HCEC 1CT (cell line): ENCODE measurements at places on chromosomes 13 and 19.
A peak's percentile ranks its signal among the peaks of the same experiment; 100 is the strongest.

DNA sequence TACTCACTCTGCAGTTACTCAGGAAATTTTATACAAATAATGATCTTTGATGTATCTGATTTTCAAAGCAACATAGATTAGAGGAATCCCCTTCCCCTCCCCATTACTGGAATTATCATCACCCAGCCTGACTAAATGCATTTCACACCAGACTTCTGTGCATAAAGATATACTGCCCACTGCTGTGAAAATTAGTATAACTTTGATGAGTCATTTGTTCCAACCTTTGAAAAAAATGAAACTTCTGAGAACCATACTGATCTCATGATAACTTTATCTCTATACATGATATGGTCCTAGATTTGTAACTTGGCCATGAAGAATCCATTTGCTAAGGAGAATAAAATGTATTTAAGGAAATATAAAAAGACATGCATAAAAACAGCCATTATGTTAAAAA, 63.9 kb downstream of the GPC6 start:
- peak; percentile 50 for DNase-seq

DNA sequence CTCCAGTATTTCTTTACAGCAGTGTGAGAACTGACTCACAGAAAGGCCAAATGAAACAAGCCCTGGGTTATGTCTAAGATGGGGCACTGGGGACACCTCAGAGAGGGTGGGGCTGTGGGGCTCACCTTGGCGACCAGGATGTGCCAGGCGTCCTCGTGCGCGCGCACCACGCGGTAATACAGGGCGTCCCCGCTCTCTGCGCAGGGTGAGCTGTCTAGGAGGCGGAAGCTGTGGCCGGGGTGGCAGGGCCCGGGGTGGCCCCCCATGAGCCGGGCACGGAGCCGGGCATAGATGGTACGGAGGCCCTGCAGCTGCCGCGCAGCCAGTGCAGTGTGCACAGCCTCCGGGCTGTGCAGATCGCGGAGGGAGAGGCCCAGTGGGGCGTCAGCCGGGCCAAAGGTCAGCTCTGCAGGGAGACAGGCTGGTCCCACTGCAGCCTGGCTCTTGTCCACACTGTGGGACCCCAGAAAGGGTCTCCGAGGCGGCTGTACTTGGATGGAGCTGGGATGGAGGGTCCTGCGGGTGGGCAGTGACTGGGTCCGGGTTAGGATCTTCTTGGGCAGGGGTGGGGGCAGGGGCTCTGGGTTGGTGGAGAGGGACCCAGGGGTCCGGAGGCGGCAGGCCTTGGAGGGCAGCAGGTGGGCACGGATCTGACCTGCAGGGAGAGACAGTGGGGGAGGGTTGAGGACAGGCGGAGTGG, 3.4 kb downstream of the PEAK3 start:
- DNase-seq = no peak

- no peak for DNase-seq
Observed at GRCh38 chr13:97752961-97753668, 200.4 kb upstream of the IPO5 start.

DNA sequence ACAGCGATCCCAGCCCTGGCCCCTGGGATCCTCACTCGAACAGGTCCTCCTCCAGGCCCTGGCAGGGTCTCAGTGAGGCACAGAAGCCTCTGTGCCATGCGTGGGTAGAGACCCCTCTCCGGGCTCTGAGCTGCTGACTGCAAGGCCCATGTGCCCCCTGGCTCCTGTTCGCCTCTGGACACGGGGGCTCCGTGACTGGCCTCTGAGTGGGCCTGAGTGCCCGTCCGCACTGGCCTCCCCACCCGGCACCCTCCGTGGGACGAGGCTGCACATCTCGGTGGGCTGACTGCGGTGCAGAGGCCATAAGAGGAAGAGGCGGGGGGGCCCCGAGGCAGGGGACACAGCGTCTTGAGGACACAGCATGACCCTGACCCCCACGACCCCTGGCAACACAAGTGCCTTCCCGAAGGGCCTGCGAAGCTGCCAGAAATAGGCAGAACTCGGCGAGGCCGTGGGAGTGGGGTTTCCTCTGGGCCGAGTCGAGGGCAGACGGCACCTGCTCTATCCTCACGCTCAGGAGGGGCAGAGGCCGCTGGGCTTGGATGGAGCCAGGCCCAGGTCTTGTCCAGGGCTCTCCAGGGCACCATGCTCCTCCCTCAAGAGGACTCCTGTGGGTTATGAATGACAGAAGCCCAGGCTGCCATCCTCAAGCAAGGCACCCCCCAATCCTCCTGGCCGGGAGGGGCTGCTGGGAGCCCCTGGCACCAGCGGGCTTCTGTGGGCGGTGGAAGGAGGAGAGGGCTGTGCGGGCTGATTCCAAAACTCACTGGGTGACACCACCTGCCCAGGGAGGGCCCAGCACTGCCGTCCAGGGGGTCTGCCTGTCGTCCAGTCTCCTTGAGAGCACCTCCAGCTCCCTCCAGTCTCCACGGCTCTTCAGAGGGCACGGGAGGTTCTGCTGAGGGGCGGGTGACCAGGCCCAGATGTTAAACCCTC, 52.6 kb downstream of the RASA3 start:
- DNase-seq = no peak

GRCh38 chr19:14425696-14426138, 6.6 kb upstream of the DDX39A start:
- DNase-seq = no peak

GRCh38 chr13:29160862-29161261, 340.7 kb downstream of the MTUS2 start:
- no peak for DNase-seq

- no peak for DNase-seq
Observed at GRCh38 chr13:110841846-110842245, 73.0 kb downstream of the ANKRD10 start.

- no peak for DNase-seq
Observed at GRCh38 chr13:102708211-102708610, 13.4 kb upstream of the METTL21C start.

DNA sequence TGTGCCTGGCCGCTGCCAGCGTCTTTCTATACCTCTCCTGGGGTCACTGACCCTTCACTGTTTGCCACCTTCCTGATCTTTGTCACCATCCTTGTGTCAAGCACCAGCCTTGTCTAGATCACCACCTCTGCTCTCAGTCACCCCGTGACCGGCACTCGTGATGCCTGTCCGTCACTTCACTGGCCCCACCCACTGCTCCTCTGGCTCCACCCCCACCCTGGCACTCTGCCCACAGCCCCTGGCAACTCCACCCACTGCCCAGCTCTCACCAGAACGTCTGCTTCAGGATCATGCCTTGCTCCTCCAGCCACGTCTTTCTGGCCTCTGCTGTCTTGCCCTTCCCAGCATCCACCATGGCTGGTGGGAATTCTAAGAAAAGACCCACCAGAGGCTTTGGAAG, 24.8 kb upstream of the PLA2G4C start:
- DNase-seq = no peak

- no peak for DNase-seq
Observed at GRCh38 chr19:13881692-13882418, 4.9 kb downstream of the NANOS3 start.

DNA sequence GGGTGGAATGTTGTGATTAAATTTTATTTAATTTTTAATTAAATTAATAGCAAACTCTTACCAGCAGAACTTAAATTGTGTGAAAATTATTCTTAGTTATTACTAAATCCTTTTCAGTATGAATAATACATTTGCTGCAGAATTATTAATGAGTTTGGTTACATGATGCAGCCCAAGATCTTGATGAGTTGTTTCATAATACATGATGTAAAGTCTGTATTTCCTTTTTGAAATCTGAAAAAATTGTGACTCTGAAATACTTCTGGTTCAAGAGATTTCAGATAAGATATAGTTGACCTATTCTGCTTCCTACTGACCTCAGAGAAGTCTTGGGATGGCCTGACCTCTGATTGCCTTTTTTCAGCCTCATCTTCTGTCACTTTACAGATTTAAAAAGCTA, 11.1 kb downstream of the SAE1 start:
- no peak for DNase-seq

GRCh38 chr13:23709536-23709935, 139.3 kb downstream of the TNFRSF19 start:
- DNase-seq = peak; percentile 15

GRCh38 chr19:52734331-52734892, 432 bp downstream of the ZNF611 start:
- DNase-seq = peak; percentile 1

GRCh38 chr19:46081928-46082727, 41.3 kb upstream of the IGFL4 start:
- DNase-seq = peak; percentile 61

DNA sequence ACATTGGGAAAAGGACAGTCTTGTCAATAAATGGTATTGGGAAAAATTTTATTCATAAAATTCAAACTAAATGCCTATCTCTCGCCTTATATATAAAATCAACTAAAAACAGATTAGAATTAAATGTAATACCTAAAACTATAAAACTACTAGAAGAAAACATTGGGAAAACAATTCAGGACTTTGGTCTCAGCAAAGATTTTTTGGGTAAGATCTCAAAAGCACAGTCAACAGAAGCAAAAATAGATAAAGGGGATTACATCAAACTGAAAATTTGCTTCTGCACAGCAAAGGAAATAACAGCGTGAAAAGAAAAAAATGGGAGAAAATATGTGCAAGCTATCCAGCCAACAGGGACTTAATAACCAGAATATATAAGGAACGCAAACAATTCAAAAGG, 24.3 kb upstream of the ZC3H13 start:
- DNase-seq = no peak

DNA sequence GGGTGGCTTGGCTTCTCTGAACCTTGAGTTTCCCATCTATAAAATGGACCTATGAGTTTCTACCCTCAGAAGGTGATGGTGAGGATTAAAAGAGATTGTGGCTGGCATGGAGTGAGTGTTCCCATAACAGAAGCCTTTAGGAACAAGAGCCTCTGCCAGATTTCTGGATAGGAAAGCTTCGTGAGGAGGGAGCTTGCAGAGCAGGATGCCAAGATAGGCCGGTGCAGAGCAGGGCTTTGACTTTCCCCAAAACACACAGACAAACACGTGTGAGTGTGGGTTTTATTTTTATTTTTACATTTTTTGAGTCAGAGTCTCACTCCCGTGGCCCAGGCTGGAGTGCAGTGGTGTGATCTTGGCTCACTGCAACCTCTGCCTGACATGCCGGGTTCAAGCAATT, 3.7 kb upstream of the CNN1 start:
- no peak for DNase-seq

- DNase-seq = peak; percentile 43
Observed at GRCh38 chr19:55452749-55453346, 8.6 kb downstream of the ISOC2 start.

GRCh38 chr13:62387647-62388046, 972.0 kb upstream of the PCDH20 start:
- no peak for DNase-seq

DNA sequence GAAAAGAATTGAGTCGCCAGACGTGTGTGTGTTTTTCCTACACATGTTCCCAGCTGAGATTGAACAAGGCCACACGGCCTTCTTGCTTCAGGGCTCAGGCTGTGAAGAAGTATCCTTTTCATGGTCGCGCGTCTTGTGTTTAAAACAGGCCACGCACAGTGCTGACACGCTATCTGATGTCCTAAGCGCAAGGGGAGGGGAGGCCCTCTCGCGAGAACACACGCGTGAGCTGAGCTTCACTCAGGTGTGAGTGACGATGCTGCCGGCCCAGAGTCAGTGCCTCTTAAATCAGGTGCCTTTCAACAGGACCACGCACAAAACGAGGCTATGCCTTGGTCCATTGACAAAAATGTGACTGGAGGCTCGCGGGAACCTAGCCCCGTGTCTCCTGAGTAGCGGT, 103.7 kb downstream of the TEX29 start:
- no peak for DNase-seq

DNA sequence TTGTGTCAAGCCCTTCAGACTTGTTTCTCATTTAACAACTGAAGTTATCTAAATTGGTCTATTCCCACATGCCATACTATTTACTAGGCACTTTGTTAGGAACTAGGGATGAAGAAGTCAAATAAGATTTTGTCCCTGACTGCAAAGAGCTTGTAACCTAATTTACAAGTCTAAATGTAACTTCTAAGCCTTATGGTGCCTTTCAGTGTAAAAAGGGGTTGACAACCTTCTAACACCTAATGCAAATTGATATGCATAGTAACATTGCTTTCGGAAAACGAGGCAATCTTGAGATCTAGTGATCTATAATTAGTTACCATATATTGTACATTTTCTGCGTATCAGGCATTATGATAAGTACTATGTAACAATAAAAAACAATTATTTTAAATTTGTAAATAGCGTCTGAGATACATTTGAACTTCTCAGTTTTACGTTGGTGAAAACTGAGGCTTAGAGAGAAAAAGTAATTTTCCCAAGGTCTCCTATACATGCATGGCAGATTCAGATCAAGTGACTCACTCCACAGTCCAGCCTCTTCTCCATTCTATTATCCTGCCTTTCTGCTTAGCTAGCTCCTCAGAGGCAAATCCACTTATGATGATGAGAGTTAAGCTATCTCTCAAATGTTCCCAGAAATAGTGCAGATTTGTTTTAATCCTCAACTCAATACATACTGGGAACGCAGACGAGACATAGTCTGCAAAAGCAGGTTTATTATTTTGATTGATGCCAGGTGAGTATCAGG, 764.9 kb upstream of the SLITRK5 start:
- DNase-seq = no peak

DNA sequence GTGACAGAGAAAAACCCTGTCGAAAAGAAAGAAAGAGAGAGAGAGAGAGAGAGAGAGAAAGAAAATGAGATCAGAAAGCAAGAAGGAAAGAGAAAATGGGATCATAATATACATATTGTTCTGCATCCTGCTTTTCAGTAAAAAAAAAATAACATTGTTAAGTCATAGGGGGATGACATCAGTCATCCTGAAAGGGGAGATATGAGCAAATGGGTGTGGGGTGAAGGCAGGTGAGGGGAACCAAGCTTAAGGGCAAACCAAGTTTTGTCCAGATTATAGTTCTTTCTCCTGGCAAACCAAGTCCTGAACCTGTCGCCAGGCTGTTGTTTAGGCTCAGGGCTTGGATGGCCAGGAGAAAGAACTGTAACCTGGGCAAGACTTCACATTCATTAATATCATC, 92.6 kb upstream of the TMTC4 start:
- DNase-seq = no peak

DNA sequence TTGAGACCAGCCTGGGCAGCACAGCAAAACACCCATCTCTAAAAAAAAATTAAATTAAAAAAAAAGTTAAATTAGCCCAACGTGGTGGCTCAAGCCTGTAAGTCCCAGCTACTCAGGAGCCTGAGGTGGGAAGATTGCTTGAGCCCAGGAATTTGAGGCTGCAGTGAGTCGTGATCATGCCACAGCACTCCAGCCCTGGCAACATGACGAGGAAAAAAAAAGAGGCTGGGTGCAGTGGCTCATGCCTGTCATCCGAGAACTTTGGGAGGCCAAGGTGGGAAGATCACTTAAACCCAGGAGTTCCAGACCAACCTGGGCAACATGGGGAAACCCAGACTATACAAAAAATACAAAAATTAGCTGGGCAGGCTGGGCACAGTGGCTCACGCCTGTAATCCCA, 2.2 kb upstream of the TMEM161A start:
- DNase-seq = no peak

GRCh38 chr13:110593430-110594130, 21.8 kb upstream of the NAXD start:
- peak; percentile 66 for DNase-seq

DNA sequence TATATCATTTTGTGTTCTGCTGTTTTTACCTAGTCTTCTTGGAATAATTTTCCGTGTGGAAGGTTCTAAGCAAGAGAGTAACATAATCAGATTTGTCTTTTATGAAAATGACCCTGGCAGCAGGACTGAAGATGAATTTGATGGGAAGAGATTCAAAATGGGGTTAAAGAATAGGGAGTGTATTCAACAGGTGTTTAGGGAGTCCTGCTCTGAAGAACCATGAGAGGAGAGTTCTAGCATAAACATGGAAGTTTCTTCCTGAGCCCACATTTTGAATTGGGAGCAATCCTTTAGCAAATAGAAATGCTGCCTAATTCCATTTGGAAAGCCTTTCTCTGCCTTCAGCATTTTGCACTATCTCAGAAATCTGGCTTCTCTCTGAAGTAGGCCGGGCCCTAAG, 127.0 kb downstream of the CDK8 start:
- no peak for DNase-seq
